ENCODE measurements at places on chromosomes 2 and 18.

- no peak for DNase-seq
These were observed 121.4 kb upstream of the COL3A1 start for GRCh38 chr2:188852772-188853171.

- no peak for DNase-seq
These were observed 24.3 kb upstream of the BCL11A start for GRCh38 chr2:60577682-60578283.

DNA sequence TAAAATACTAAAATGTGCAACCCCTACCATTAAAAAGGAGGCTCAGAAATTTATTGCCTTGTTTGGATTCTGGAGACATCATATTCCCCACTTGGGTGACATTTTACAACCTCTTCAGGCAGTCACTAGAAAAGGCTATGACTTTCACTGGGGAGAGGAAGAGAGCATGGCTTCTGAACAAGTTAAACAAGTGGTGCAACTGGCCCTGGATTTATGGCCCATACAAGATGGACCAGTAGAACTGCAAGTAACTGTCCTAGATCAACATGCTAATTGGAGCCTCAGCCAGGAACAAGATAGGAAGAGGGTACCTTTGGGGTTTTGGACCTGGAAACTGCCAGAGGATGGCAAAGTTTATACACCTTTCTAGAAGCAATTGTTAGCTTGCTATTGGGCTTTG is 4.0 kb upstream of the DSG2 start:
- DNase-seq, result no peak

DNA sequence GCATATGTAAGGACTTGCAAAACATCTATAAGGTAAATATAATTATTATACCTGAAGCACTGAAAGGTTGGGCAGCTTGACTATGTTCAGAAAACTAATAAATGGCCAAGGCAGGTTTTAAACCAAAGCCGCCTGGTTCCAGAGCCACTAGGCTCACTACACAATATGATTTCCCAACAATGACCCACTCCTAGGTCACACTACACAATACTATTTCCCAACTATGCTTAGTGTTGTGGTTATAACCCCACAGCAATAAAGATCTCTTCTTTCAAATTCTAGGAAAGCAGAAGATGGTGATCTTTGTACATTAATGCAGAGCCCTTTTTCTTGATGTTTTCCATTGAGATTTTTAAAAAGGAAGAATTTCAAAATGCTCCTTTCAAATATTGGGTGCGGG is 180.4 kb downstream of the CYRIA start:
- DNase-seq, result no peak

GRCh38 chr2:64931246-64932115 is 57.7 kb upstream of the SLC1A4 start:
- no peak for DNase-seq

- DNase-seq, result no peak
These were observed 19.8 kb upstream of the NT5DC4 start for GRCh38 chr2:112701052-112701451.

- DNase-seq, result no peak
These were observed 12.2 kb downstream of the WNT10A start for GRCh38 chr2:218892693-218893348.

GRCh38 chr2:51224790-51225189 is 192.9 kb upstream of the NRXN1 start:
- no peak for DNase-seq

- DNase-seq, result no peak
These were observed 42.7 kb upstream of the SEMA4C start for GRCh38 chr2:96912346-96913116.

GRCh38 chr2:20771299-20771698 is 51.6 kb downstream of the LDAH start:
- DNase-seq, result no peak

DNA sequence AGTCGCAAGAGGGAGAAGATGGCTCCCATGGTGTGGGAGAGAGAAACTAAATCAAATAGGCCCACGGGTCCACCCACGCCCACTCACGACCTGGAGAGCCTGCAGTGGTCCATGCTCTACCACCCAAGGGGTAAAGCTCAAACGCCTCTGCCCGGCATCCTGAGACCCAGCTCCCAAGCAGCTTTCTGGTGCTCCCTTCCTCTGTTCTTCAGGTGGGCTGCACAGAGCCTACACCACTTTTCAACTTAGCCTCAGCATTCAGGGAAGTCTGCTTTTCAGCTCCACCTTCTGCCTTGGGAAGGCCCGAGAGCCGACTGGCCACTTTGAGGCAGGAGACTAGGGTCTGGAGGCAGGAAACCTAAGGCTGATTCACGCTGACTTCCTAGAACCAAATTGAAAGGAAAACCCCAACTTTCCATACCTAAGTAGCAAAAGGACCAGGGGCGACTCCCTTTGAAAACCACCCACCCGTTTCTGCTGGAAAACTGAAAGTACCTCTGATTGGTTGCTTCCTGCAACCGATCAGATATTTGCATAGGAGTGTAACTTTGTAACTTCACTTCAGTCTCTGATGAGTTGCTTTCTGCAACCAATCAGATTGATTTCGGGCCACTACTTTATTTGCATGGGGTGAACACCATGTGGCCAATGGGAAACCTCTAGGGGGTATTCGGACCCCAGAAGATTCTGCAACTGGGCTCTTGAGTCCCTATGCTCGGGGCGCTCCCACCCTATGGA is 26.8 kb upstream of the SPATA3 start:
- no peak for DNase-seq

DNA sequence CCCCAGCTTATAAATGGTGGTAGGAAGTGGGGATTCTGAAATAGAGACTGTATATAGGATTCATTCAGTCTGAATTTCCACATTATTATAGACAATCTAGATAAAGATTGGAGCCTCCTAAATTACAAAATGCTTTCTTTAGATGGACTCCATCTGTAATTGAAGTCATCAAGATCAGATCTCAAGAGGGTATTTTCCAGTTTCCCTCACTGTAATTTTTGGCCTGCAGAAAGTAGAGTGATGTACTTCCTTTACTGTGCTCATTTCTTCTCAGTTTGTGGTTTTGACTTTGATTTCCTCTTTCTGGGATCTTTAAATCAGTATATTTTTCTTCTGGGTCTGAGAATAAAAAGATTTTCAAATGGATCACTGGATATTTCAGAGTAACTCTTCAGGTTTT is 7.2 kb downstream of the BABAM2 start:
- DNase-seq, result no peak

DNA sequence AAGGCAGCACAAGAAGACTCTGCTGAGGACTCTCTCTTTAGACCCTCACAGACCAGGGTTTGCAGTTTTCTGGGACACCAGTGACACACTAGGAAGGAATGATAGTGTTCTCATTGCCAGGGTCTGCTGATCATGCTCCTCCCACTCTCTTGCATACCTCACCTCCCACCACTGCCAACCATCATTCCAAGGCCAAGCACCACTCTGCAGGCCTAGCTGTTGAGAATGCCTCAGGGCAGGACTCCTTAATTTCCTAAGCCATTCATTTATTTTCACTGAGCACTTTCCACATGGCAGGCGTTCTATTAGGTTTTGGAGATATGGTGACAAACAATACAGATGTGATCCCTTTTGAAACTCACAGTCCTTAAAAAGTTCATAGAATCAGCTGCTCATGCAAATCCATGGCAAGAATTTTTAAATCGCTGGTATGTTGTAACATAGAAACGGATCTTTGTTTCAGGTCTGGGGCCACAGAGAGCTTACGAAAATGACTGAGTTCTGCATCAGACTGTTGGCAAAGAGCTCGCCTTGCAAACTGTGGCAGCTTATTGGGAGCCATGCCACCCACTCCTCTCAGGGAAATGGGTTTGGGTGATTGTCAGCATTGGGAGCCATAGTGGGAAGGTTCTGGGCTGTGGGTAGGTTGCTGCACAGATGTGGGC is 78.5 kb downstream of the XDH start:
- no peak for DNase-seq
